SK-N-SH (cell line): ENCODE measurements at places on chromosomes 7 and 10. TPM values are rescaled to one million over a fixed set of nuclear protein-coding genes. Genes with fewer than 3 reads are reported as not detected.

Gene CUL1
- 45.2 and 50.0 TPM in 2 replicates for polyA plus RNA-seq

DNA sequence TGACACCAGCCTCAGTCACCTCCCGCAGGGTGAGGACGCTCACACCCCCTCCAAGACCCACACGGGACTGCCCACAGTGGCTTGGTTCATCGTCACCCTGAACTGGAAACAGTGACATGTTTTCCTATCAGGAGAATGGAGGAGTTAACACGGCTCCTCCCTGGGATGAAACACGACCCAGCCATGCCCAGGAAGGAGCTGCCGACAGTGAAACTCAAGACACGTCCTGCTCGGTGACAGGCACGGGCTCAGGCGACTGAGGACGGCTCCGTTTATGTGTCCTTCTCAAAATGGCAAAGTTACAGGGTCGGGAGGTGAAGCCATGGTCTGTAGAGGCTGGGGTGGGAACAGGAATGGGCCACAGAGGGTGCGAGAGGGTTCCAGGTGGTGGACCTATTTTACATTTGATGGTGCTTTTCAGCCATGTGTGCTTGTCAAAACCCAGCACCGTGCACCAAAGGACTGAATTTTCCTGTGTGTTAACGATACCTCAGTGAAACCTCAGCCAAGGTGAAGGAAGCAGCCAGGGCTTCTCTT, 272.4 kb downstream of the ADARB2 start:
- DNase-seq = no peak

DNA sequence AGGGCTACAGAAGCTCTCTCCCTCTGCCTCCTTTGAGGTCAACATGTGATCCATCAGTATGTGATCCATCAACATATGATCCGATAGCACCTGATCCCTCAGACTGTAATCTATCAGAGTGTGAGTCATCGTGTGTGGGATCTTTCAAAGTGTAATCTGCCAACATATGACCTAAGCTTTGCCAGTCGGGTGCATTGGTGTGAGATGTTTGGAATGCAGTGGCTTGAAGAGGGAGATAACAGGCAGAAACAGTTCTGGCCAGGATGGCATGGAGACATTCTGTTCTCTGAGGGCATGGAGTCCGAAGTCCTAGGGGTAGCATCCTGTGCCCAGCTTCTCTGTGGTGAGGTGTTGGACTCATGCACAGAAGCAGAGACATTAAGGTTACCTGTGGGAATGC, 217.7 kb upstream of the ETV1 start:
- DNase-seq = no peak

DNA sequence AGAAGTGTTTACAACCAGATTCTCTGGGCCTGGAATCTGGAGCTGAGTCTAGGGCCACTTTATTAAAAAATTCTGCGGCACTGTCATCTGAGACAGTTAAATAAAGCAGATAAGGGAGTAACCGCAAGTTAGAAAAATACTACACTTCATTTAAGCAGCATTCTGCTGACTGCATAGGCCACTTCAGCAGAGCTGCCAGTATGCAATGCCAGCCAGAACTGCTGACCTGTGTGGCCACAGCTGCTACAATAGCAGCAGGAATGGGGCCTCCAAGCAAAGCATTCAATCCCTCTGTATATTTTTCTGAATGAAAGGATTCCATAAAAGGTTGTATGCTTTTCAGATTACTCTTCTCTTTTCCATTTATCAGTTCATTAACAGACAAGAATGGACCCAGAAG, 136.0 kb downstream of the COL28A1 start:
- no peak for DNase-seq

GRCh38 chr10:131425752-131426533, 114.4 kb upstream of the TCERG1L start:
- no peak for DNase-seq

DNA sequence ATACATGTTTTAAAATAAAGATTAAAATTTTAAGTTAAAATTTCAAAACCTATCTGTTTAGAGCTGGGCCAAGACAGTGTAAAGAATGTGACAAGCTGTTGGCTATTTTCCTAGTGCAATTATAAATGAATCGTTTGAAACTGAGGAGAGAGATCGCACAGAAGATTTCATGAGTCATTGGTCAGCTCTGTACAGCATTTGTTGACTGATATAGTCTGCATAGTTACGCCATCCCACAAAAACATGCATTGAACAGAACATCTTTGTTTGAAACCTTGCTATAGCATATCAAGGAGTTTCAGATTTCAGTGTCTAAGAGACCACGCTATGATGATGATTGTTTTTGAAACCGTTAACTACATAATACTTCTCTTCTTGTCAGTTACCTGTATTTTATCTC, 1.3 kb upstream of the C10orf67 start:
- DNase-seq = no peak

GRCh38 chr10:113547426-113547825, 5.4 kb upstream of the HABP2 start:
- DNase-seq = no peak

DNA sequence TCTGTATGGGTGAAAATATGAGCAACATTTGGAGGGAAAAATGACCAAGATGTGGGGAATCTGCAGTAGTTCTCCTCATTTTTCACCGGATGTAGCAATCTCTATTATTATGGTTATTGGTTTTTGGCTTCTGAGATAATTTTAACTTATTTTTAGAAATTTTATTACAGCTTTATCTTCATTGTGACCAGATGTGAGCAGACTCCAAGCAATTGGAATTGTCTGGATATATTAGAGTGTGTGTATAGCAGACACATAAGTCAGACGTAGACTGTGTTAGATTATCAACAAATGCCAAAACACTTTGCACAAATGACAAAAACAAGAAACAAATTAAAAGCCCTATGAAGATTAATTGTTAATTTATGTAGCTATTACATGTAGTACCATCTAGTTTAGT, 249.1 kb downstream of the DNAJB9 start:
- DNase-seq = peak; percentile 26
